ENCODE measurements at places on chromosomes 5 and 9. TPM values are rescaled to one million over a fixed set of nuclear protein-coding genes. Genes with fewer than 3 reads are reported as not detected.

The ERMP1 gene
- 20.1 TPM for total RNA-seq

The REEP2 gene
- total RNA-seq, result 0.43 TPM

The STK32A gene
- total RNA-seq, result 3.5 TPM

The CD14 gene
- total RNA-seq, result 195 TPM

The OR1J2 gene
- total RNA-seq, result not detected

All from upper lobe of left lung (tissue), 6 donors.